ENCODE measurements at places on chromosomes 5 and 9. TPM values are rescaled to one million over a fixed set of nuclear protein-coding genes. Genes with fewer than 3 reads are reported as not detected.

The KCNV2 gene
- total RNA-seq: not detected

The SMIM3 gene
- total RNA-seq: 4.0 TPM

The CCDC183 gene
- total RNA-seq: 0.89 TPM

The NFIB gene
- total RNA-seq: 39.9 TPM

The SH3RF2 gene
- total RNA-seq: 0.38 TPM

The FAM221B gene
- total RNA-seq: not detected

The ZNF879 gene
- 5.2 TPM for total RNA-seq

The TOR2A gene
- 9.3 TPM for total RNA-seq

The MBLAC2 gene
- 6.6 TPM for total RNA-seq

The SLC4A9 gene
- total RNA-seq: not detected

The IL7R gene
- total RNA-seq: 0.44 TPM

The FGF1 gene
- total RNA-seq: 0.73 TPM

Measured in osteocyte (in vitro differentiated cells).